ENCODE measurements at places on chromosomes 6 and 20. TPM values are rescaled to one million over a fixed set of nuclear protein-coding genes. Genes with fewer than 3 reads are reported as not detected.

Gene SYTL3
- polyA plus RNA-seq: 8.4 TPM

Gene PTGIS
- 7.5 TPM for polyA plus RNA-seq

Gene TAGAP
- 0.28 TPM for polyA plus RNA-seq

Gene EXOC2
- polyA plus RNA-seq: 4.0 TPM

Gene SAPCD1
- 1.9 TPM for polyA plus RNA-seq

Gene TRIM15
- not detected for polyA plus RNA-seq

Gene MEP1A
- polyA plus RNA-seq: not detected

Gene CAP2
- 42.0 TPM for polyA plus RNA-seq

Gene CST5
- polyA plus RNA-seq: not detected

Gene NKX2-2
- not detected for polyA plus RNA-seq

Gene WFDC10B
- polyA plus RNA-seq: not detected

Gene RIPPLY2
- 0.17 TPM for polyA plus RNA-seq

Gene PDYN
- not detected for polyA plus RNA-seq

DNA sequence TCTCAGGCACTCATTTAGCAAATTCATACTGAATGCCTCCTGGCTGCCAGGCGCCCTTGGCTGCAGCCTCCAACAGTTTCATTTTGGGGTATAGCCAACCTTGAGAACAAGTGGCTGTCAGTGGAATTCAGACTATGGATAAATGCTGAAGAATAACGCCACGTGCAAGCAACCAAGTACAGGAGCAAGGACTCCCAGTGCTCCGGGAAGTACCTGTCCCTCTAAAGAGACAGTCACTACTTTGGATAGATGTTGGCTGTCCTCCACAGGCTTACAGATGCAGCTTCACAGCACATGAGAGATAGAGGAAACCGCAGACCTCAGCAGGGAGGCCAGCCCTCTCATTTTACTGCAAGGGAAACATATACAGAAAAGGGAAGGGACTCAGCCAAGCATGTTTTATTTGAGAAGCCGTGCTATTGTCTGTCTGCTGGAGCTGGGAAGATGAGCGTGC lies 658.2 kb downstream of the PTPRT start:
- DNase-seq: no peak

GRCh38 chr6:14804785-14805210 lies 441.1 kb upstream of the JARID2 start:
- DNase-seq: peak; percentile 90

DNA sequence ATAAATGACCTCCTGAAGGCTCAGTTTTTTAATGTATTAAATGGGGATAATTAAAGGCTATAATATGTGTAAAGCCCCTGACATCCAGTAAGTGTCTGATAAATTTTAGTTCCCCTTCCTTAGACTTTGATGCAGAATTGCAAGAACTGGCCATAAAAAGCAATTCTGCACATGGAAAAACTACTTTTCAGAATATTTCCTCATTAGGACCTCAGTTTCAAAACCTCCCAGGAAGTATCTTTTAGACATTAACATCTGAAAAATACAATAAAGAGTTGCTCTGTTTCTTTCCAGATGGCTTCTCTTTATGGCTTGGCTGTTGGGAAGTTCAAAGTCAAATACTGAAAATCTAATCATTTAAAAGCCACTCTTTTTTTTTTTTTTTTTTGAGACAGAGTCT lies 106.3 kb upstream of the ZNF217 start:
- no peak for DNase-seq

DNA sequence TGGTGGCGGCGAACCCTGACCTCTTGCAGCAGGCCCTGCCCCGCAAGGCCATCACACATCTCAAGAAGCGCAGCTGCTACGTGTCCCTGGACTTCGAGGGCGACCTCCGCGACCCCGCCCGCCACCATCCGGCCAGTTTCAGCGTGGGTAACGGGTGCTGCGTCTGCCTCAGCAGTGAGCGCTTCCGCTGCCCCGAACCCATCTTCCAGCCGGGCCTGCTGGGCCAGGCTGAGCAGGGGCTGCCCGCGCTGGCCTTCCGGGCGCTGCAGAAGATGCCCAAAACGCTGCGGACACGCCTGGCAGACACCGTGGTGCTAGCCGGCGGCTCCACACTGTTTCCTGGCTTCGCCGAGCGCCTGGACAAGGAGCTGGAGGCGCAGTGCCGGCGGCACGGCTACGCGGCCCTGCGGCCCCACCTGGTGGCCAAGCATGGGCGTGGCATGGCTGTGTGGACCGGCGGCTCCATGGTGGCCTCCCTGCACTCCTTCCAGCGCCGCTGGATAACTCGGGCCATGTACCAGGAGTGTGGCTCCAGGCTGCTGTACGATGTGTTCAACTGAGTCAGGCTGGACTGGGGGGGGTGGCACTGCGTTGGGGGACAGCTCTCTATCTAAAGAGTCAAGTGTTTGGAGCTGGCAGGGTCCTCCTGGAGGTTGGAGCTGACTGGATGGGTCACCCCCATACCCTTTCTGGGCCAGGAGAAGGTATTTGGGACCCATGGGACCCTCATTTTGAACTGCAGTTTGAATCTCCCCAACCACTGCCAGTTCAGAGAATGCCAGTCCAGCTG lies 1.1 kb downstream of the ACTL10 start:
- peak; percentile 76 for DNase-seq

GRCh38 chr6:47376930-47377329 lies 67.2 kb upstream of the TNFRSF21 start:
- DNase-seq: no peak

GRCh38 chr20:53550280-53551187 lies 43.1 kb downstream of the ZNF217 start:
- no peak for DNase-seq

- no peak for DNase-seq
Observed at GRCh38 chr6:138543657-138544056, 44.4 kb upstream of the NHSL1 start.

- peak; percentile 76 for DNase-seq
Observed at GRCh38 chr6:25138233-25138933, 140.8 kb upstream of the CARMIL1 start.

DNA sequence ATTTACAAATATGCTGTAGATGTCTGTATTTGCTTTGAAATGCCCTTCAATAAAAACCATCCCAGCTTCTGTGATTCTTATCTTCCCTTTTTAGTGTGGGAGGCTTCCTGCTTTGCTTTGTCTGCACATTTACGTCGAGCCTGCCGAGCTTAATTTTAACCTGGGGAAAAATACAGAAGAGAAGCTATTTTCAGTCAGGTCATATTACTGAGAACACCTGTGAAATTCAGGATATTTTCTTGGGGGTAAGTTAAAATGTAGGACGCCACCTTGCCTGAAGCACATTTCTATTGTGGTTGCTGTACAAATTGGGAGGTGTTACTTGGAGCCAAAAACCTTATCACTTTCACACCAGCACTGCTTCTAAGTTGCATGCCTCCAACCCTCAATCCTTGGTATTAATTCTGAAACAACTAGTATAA lies 43.6 kb upstream of the FUCA2 start:
- no peak for DNase-seq

GRCh38 chr6:95648636-95649035 lies 71.3 kb downstream of the MANEA start:
- no peak for DNase-seq

GRCh38 chr6:145031962-145032361 lies 703.4 kb downstream of the EPM2A start:
- DNase-seq: no peak

DNA sequence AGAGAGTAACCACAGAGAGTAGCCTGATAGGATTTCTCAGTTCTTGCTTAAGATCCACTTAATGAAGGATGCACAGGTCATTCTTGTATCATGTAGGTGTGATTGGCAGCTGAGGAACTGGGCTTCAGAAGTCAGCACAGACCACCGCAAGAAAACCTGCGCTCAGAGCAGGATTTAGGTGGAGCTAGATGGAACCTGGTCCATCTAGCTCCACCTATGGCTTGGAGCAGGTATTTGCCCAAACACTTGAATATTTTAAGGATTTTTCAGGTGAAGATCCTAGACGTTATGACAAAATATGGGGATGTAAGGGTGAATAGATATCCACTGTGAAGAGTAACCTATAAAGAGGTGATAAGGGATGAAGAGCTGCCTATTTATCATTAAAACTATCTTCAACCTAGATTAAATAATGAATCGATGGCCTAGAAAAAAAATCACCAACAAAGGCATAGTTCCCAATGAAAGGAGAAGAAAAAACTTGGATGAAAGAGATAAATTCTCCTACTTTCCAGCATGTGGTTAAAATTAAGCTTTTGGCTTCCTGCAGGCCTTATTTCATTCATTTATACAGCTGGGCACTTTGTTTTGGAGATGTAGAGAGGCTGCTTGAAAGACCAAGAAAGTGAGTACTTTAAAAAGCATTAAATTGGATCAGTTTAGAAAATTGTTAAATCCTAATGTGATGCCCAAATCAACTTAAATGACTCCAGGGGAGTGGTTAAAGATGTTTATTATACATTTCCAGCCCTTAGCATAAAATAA lies 778.4 kb upstream of the GJE1 start:
- DNase-seq: no peak

GRCh38 chr6:100078509-100078908 lies 84.5 kb upstream of the MCHR2 start:
- no peak for DNase-seq

DNA sequence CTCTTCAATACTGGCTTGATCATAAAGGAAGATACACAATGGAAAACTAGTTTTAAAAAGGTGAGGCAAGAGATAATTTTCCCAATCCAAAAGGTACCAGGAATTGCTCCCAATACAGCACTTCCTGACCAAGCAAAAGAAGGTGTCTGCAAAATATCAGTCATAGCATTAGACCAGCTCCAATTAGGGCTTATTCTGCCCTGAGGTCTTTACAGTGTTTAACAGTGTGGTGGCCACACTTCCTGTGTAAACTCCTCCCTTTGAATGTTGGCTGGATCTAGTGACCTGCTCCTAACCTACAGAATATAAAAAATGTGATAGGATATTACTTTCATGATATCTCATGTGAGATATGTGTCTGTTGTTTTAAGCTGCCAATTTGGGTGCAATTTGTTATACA lies 57.1 kb upstream of the BTN3A2 start:
- DNase-seq: no peak

DNA sequence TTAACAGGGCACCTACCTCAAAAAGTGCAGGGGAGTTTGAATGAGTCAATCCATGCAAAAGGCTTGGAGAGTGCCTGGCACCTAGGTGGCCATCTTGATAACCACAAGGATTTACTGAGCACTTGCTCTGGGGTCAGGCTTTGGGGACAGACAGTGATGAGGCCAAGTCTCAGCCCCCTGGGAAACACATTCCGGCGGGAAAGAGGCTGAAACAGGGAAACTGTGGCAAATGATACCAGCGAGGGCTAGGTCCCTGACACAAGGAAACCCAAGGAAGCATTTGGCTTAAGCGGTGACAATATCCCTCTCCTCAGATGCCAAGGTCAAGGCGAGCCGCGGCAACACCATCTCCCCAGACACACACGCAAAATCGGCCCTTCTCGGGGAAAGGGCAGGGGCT lies 527 bp upstream of the DOK5 start:
- DNase-seq: no peak

GRCh38 chr6:134928151-134928900 lies 21.6 kb downstream of the ALDH8A1 start:
- no peak for DNase-seq

DNA sequence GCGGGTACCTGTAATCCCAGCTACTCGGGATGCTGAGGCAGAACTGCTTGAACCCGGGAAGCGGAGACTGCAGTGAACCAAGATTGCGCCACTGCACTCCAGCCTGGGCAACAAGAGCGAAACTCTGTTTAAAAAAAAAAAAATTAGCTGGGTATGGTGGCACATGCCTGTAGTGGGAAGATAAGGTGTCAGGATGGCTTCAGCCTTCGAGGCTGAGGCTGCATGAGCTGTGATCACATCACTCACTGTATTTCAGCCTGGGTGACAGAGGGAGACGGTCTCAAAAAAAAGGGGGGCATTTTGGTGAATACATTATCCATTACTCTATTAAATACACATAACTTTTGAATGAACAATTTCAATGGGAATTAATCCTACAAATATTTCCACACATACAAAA lies 32.4 kb downstream of the SNX3 start:
- DNase-seq: no peak

DNA sequence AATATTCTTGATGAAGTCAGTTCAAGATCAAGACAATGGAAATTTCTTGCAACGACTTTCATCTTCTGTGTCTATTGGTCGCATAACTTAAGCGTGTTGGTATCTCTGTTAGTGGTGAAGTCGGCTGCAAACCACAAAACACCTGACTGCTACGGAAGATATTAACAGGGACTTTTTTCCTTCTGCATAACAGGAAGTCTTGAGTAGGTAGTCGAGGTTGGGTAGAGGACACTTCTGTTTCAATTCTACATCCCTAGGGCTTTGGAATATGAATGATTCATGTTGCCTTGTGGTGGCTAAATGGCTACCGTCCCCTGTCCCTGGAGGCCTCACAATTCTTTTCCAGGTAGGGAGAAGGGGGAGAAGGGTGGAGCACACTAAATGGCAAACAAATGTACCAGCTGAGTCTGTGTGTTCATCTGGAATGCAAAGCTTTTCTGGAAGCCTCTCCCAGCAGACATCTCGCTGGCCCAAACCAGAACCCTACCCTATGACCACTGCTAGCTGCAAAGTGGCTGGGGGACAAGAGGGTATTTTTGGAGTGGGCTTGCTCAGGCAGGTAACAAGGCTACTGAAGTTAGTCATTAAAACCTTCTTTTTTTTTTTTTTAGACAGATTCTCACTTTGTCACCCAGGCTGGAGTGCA lies 34.6 kb upstream of the NKX2-2 start:
- DNase-seq: no peak

GRCh38 chr20:32078791-32079190 lies 26.7 kb downstream of the HCK start:
- DNase-seq: no peak

GRCh38 chr20:9285617-9286016 lies 216.7 kb downstream of the PLCB4 start:
- DNase-seq: no peak

DNA sequence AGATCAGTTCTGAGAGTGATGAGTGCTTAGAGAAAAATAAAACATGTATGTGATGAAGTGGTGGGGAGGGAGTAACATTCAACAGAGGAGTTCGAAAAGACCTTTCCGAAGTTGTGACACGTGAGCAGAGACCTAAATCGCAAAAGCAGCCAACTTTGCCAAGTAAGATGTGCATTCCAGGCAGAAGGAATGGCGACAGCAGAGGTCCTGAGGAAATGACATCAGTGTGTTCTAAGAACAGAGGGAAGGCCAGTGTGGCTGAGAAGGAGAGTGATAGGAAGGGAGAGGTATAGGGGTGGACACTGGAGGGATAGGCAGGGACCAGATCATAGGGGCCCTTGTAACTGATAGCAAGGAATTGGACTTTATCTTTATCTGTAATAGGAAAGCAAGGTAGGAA lies 51.3 kb downstream of the ADAT2 start:
- no peak for DNase-seq

Data from heart right ventricle (tissue), 16 donors.